Stimulated activated CD4-positive, alpha-beta T cell treated with anti-CD3 and anti-CD28 coated beads, Interleukin-12 subunit alpha, Interleukin-12 subunit beta, amount 100 ng/mL, for 4 hours (primary cell): ENCODE measurements at places on chromosomes 16 and 17.

- DNase-seq = no peak
Measured at GRCh38 chr17:37507111-37507510, 17.4 kb downstream of the DUSP14 start.

DNA sequence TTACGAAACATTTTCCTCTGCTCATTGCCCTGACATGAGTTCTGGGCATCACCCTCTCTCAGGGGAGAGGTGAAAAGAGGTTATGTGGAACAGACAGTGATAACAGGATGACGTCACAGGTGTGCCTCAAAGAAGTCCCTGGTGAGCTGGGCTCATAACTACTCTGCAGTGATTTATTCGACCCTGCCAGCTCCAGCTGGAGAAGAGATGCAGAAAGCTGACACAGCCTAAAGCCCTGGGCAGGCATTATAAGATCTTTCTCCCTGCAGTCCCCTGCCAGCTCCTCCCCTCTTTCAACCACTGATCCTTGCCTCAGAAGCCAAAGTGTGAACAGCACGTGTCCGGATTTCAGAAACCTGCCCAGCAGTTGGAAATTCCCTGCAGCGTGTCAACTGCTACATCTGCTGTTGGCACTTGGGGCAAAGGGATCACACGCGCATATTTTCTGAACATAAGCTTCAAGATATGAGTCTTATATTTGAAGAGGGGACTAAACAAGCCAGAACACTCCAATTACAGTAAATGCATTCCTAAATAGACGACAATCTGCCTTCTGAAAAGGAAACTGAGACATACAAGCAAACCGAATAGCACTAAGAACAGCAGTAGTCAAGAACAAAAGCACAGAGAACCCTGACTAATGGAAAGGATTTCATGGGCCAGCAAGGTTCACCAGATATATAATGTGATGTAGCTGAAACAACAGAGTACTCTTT lies 80.5 kb downstream of the SMG6 start:
- peak; percentile 15 for DNase-seq

DNA sequence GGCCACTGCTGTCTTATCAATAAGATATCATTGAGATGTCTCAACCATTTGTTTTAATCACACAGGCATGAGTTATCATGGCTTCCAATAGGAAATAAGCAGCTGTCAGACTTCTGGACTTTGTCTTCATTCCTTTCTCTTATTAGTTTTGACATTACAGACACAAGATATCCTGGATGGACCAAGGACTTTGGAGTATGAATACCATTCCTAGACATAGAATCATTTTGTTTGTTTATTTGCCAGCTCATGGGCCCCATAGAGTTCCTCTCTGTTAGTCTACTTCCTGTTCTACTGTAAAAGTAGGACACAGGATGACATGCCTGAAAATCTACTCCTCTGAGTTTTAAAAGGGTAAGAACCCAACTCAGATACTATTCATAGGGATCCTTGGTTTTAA lies 77.7 kb upstream of the KCNJ16 start:
- no peak for DNase-seq

DNA sequence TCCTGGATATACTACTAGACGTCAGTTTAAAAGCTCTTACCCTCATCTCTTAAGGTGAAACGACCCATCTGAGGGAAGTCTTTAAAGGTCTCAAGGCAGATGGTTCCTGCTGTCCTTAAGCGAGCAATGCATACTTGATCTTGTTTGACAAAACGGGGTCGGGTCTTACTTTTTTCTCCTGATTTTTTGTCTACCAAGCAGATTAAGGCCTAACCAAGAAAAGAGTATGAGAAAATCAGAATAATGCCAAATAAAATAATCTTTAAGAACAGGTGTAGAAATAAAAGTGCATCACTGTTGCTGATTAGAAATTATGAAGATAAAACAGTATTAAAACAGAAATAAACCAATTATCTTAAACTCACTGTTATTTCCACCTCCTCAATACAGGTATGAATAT lies 24.4 kb upstream of the RSL1D1 start:
- DNase-seq = no peak

DNA sequence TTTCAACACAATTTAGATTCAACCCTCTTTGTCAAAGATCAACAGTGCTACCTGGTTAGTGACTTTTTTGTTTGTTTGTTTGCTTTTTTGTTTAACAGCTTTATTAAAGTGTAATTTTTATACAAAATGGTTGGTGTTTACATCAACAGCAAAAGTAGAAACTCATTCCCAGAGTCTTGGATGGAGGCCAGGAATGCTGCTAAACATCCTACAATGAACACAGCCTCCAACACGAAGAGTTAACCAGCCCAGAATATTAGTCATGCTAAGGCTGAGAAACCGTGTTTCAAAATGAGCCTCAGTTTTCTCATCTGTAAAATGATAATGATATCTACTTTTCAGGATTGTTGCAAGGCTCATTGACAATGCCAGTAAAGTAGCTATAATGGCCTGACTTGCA lies 211.0 kb upstream of the MAF start:
- no peak for DNase-seq

DNA sequence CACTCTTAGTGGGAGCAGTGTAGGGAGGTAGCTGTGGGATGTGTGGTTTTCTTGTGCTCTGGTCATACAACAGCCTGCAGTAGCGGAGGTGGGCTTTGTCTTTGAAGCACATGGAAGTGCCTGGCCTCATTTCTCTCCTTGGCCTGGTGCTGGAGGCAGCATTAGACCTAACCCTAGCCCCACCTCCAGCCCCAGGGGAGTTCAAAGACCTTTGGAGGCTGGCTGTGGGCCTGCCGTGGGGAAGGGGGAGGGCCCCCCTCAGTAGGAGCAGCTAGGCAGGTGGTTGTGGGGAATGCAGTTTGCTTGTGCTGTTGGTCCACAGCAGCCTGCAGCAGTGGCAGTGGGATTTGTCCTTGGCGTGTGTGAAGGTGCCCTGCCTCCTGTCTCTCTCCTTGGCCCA lies 91.7 kb downstream of the BCAS3 start:
- no peak for DNase-seq

GRCh38 chr16:50533317-50533716 lies 14.9 kb upstream of the NKD1 start:
- no peak for DNase-seq

GRCh38 chr17:34424814-34425491 lies 61.9 kb upstream of the CCL1 start:
- no peak for DNase-seq

- DNase-seq = no peak
Measured at GRCh38 chr16:49726155-49726554, 129.8 kb downstream of the ZNF423 start.

DNA sequence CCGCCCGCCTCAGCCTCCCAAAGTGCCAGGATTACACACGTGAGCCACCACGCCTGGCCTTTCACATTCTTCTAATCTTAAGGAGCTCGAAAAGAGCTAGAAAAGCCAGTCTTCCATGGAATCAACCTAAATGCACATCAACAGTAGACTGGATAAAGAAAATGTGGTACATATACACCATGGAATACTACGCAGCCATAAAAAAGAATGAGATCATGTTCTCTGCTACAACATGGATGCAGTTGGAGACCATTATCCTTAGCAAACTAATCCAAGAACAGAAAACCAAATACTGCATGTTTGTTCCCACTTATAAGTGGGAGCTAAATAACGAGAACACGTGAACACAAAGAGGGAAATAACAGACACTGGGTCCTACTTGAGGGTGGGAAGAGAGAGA lies 3.1 kb downstream of the CTC1 start:
- DNase-seq = no peak

- DNase-seq = no peak
Measured at GRCh38 chr16:16014329-16015224, 65.2 kb downstream of the ABCC1 start.

DNA sequence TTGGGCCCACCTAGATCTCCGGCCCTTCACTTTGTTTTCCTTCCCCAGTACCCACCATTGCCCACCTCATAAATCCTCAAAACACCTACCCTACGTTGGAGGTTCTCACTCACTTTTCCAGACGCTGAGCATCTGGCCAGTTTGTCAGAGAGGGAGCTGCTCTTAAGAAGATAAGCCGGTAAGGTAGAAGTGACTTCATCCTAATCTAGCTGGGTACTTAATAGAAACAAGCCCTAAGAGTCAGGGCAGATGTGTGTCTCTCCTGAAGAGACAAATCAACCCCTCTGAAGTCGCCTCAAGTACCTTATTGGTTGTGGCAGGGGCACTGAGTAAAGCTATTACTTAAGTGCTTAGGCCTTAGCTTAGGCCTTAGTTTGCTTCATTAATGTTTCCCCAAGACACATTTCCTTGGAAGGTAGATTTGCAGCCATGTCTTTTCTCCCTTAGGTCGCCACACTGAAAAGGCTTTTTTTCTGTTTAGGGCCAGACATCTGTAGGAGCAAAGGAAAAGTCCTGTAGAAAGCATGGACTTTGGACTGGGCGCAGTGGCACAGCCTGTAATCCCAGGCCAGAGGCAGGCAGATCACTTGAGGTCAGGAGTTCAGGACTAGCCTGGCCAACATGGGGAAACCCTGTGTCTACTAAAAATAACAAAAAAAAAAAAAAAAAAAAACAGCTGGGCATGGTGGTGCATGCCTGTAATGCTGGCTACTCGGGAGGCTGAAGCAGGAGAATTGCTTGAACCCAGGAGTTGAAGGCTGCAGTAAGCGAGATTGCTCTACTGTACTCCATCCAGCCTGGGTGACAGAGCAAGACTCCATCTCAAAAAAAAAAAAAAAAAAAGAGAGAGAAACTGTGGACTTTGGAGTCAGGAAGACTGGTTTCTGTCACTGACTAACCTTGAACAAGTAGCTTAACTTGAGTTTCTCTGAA lies 1.0 kb downstream of the TACO1 start:
- no peak for DNase-seq

GRCh38 chr17:80101946-80102663 lies 724 bp downstream of the GAA start:
- peak; percentile 23 for DNase-seq

- no peak for DNase-seq
Measured at GRCh38 chr16:80029761-80030481, 429.4 kb upstream of the MAF start.

- no peak for DNase-seq
Measured at GRCh38 chr17:9401434-9401833, 174.2 kb downstream of the STX8 start.

GRCh38 chr16:27317320-27317719 lies 3.5 kb downstream of the IL4R start:
- DNase-seq = no peak

GRCh38 chr16:50644729-50645128 lies 36.4 kb downstream of the SNX20 start:
- no peak for DNase-seq

GRCh38 chr17:80743181-80743771 lies 198.6 kb downstream of the RPTOR start:
- peak; percentile 40 for DNase-seq

GRCh38 chr17:29390851-29391631 lies 878 bp downstream of the TAOK1 start:
- DNase-seq = no peak

DNA sequence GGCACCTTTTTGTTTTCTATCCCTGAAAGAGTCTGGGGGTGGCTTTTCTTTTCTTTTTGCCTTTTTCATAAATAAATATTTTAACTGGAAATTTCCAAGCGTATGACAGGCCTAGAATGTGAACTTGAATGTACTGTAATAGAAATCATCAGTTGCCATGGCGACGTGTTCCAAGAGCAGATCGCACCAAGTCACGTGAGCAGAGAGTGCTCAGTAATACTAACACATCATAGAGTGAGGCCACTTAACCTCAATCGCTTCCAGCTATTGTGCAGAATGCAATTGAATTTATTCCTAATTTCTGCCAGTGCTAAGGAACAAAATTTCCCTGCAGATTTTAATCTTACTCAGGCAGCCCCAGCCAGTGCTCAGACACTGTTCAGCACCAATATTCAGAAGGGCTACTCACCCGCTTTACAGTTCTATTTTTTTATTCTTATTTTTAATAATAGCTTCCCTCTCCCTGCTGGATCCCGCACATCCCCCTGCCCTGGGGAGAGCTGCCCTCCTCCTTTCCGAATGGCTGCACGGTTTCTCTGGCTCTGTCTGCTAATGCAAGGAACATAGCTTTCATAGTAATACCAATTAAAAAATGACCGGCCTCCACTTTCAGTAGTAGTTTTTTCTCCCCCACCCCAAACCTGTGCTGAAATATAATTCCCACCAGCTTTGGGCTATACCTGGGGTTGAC lies 26.2 kb upstream of the PMFBP1 start:
- no peak for DNase-seq

GRCh38 chr16:12661656-12662172 lies 142.0 kb downstream of the CPPED1 start:
- no peak for DNase-seq

DNA sequence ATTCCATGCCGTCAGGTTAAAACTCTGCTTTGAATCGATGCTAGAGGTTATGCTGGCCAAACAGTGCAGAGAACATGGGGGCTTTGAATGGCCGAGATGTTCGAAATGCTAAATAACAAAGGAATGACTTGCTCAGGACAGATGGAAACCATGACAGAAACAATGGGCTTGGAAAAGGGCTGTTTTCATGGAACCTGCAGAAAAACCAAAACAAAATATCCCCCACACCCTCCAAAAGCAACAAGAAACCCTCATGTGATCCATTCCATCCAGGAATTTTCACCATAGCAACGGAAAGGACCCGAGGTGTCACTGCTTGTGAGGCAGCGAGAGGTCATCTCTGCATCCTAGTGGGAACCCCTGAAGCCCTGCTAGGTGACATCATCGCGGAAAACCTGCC lies 25.5 kb downstream of the GPRC5B start:
- no peak for DNase-seq

DNA sequence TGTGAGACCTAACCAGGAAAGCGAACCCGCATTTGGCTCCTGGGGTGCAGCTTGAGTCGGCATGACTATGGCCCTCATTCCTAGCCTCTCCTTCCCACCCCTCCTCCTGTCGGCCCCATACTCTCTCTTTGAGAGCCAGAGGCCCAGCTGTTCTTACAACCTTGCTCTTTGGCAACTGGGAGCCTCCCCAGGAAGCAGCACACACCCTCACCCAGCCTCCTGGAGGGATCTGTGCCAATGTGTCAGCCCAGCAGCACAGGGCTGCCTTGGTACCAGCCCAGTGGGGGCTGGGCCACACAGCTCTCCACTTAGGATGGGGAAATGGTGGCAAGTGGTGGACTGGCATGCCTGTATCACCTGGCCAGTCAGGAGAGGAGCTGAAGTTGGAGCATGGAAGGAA lies 70.3 kb upstream of the LGALS9 start:
- no peak for DNase-seq

GRCh38 chr17:50213026-50214022 lies 11.9 kb upstream of the COL1A1 start:
- no peak for DNase-seq

DNA sequence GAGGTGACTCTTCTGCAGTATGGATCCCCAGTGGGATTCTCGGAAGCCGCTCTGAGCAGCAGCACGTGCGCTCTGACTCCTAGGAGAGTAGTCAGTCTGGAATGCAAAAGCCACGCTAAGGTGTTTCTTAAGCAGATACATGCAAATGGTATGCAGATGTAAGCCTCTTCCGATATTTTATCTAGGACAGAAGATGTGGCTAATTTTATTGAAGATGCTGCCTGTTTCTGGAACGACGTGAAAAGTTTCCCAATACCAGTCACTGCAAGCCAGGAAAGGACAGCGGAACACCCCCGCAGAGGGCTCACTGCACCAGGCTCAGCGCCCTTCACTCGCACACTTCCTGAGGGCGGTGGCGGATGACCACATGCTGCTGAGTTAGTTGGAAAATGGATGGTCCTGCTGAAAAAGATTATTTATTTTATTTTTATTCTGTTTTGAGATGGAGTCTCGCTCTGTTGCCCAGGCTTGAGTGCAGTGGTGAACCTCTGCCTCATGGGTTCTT lies 10.1 kb downstream of the FADS6 start:
- DNase-seq = no peak
